ENCODE measurements at places on chromosomes 6 and 20. TPM values are rescaled to one million over a fixed set of nuclear protein-coding genes. Genes with fewer than 3 reads are reported as not detected.

The PNLDC1 gene
- not detected for total RNA-seq

GRCh38 chr6:57283106-57283505, 34.3 kb upstream of the PRIM2 start:
- no peak overlapping the region for H3K4me3 ChIP-seq
- H3K27me3 ChIP-seq = no peaks in the 10 kb centered on the region
- H3K4me1 ChIP-seq = no peaks in the 10 kb centered on the region
- H3K27ac ChIP-seq = no peak overlapping the region
- DNase-seq = no peak
- H3K36me3 ChIP-seq = no peaks in the 10 kb centered on the region

DNA sequence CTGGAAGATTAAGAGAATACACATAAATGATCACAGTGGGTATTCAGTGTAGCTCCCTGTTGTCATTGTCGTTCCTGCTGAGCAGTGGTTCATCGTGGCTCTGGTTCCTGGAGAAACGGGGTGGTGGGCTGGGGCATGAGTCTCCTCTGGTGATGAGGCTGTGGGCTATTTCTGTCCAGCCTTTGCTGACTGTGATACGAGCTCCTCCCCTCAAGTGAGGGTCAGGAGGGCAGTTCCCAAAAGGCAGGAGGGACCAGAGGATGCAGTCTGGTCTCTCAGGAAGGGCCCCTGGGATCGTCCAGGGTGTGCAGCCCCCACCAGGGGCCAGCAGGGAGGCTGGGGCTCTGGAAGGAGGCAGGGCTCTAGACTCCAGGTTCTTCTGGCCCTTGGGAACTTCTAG, 31.1 kb upstream of the DLGAP4 start:
- H3K27ac ChIP-seq = no peak overlapping the region
- H3K36me3 ChIP-seq = no peaks in the 10 kb centered on the region
- no peaks in the 10 kb centered on the region for H3K4me1 ChIP-seq
- no peak for DNase-seq
- no peak overlapping the region for H3K4me3 ChIP-seq

GRCh38 chr6:90156861-90157260, 139.8 kb downstream of the BACH2 start:
- H3K27me3 ChIP-seq = no peaks in the 10 kb centered on the region
- no peak overlapping the region for H3K4me3 ChIP-seq
- H3K4me1 ChIP-seq = peaks cover 23% of the 10 kb centered on the region
- DNase-seq = no peak
- no peak overlapping the region for H3K27ac ChIP-seq
- H3K36me3 ChIP-seq = no peaks in the 10 kb centered on the region

- no peak within 1 kb of the TSS for H3K27ac ChIP-seq
- H3K4me3 ChIP-seq = peak within 1 kb of the TSS; percentile 46
- DNase-seq = no peak
- peaks cover 36% of the 10 kb centered on the region for H3K36me3 ChIP-seq
- peaks cover 9% of the 10 kb centered on the region for H3K27me3 ChIP-seq
Observed at GRCh38 chr6:43075670-43076463, at the start of gene PTK7. TSS of gene PTK7 (plus strand) at chr6:43076314. CDS start at chr6:43076489, 175 bp downstream.

DNA sequence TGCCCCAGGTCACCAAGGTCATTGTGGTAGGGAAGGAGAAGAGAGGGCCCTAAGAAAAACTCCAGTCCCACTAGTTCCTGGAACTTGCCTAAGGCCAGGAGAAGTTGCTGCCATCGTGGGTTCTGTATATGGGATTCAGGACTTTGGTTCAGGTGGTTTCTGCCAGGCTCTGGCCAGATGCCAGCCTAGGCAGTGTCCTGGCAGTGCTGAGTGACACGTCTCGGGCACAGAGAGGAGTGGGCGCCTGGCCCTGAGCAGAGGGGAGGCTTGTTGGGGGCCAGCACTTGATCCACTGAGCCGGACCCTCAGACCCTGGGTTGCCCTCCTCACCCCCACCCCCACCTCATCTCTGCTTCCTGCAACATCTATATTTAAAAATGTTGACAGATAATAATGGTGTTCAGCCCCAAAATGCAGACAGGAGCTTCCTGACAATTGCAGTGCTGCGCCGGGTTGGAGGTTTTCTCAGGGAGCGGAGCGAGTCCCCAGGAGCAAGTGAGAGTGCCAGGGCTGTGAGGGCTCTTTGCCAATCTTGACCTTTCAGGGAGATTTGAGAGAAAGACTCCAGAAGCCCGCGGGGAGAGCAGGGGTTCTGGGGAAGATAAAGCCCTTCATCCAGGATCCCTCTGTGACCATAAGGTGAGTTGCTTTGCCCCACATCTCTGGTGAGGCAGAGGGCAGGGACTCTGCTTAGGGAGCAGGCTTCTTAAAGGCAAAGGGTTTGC, 71.9 kb downstream of the PHACTR3 start:
- no peaks in the 10 kb centered on the region for H3K36me3 ChIP-seq
- DNase-seq = no peak
- no peak overlapping the region for H3K27ac ChIP-seq
- H3K4me1 ChIP-seq = no peaks in the 10 kb centered on the region
- peaks cover 7% of the 10 kb centered on the region for H3K27me3 ChIP-seq

The GPR6 gene
- not detected for total RNA-seq

DNA sequence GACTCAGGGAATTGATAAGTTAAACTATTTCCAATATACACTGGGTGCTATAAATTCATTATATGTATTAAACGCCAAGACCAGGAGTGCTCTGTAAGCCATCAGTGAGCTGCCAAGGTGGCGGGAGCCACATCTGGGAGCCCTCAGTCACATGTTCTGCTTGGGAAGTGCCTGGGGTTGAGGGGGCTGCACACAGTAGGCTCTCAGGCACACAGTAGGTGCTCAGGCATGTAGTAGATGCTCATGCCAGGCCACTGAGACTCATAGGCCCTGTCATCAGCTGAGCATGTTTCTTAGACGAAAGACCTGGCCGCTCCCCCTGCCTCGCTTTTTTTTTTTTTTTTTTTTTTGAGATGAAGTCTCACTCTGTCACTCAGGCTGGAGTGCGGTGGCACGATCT, 83.3 kb upstream of the BHLHE23 start:
- DNase-seq = no peak
- no peak overlapping the region for H3K4me3 ChIP-seq
- H3K4me1 ChIP-seq = no peaks in the 10 kb centered on the region
- peaks cover 37% of the 10 kb centered on the region for H3K27me3 ChIP-seq
- no peaks in the 10 kb centered on the region for H3K36me3 ChIP-seq
- H3K27ac ChIP-seq = no peak overlapping the region

The STMND1 gene
- not detected for total RNA-seq

The SLCO4A1 gene
- 20.7 TPM for total RNA-seq

DNA sequence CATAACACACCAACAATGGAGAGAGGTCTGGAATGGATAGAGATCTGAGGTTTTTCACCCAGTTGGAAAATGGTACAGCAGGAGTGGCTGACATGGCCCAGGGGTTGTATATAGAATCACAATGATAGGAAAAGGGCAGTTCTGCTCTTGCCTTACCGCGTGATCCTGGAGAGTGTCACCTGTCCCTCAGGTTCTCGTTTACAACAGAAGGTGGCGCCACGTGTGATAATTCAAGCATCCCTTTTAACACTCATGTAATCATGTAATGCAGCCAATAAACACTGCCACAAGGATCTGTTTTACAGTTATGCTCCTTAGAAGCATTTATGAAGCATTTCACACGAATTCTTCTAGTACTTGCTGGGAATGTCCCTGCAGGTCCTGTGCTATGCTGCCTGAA, 12.9 kb upstream of the WFDC2 start:
- H3K27ac ChIP-seq = no peak overlapping the region
- no peak overlapping the region for H3K4me3 ChIP-seq
- H3K4me1 ChIP-seq = no peaks in the 10 kb centered on the region
- H3K36me3 ChIP-seq = no peaks in the 10 kb centered on the region
- DNase-seq = no peak

DNA sequence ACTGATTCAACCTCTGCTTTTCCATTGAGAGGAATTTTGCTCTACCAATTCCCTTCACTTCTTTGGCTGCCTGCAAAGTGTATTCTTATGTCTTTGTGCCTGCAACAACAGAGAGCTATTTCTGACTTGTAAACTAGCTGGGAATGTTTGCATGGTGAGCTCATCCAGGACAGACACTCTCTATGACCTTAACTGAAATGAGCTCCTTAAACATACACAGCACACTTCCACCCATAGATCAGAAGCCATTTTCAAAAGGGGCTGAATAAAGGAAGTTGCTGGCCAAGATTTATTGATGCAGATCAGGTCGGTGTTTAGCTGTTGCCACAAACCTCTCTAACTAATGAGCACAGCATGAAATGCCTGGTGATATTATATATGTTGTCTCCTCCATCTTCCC, 377.7 kb downstream of the BTBD9 start:
- H3K4me3 ChIP-seq = no peak overlapping the region
- H3K27ac ChIP-seq = peak overlapping the region; percentile 42
- peaks cover 21% of the 10 kb centered on the region for H3K4me1 ChIP-seq

- H3K27ac ChIP-seq = peak overlapping the region; percentile 72
- H3K27me3 ChIP-seq = no peaks in the 10 kb centered on the region
- no peak overlapping the region for H3K4me3 ChIP-seq
- DNase-seq = no peak
- H3K4me1 ChIP-seq = peaks cover 38% of the 10 kb centered on the region
Observed at GRCh38 chr6:20412682-20413073, 11.0 kb downstream of the E2F3 start.

GRCh38 chr6:15854826-15855710, 192.2 kb upstream of the DTNBP1 start:
- no peak overlapping the region for H3K27ac ChIP-seq
- no peaks in the 10 kb centered on the region for H3K36me3 ChIP-seq
- H3K27me3 ChIP-seq = no peaks in the 10 kb centered on the region
- no peaks in the 10 kb centered on the region for H3K4me1 ChIP-seq
- no peak for DNase-seq
- H3K4me3 ChIP-seq = no peak overlapping the region

DNA sequence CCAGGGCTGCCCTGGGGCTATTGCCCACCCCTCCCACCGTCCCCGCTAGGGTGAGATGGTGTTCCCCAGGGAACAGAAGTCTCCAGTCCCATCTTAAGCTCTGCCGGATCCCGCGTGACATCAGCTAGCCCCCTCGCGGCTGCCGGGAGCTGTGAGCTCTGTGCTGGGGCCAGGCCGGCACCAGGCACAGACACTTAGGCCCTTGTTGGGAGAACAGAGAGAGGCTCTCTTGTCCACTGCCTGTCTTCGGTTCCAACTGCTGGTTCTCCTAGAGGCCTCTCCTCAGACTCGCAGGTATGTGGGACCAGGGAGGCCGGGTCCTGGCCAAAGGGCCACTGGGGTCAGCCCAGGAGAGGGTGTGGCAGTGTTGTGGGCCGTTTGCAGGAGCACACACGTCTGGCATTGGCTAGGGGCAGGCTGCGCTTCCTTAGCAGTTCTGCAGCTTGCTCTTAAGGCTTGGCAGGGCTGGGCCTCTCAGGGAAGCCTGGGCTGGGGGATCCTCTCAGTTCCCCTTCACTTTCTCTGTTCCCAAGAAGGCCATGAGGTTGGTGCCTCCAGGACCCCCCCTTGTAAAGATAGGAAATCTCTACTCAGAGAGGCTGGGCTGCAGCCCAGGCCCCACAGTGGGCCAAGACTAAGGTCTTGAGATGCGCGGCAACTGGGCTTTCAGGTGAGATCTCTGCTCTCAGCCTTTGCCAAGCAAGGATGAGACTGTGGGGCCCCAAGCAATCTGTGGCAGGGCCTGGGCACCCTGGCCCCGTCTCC, 6.3 kb downstream of the SGK2 start:
- DNase-seq = no peak
- no peaks in the 10 kb centered on the region for H3K27me3 ChIP-seq
- H3K27ac ChIP-seq = no peak overlapping the region
- no peak overlapping the region for H3K4me3 ChIP-seq

The CAPN11 gene
- total RNA-seq = not detected

- H3K4me3 ChIP-seq = no peak overlapping the region
- DNase-seq = no peak
- H3K27ac ChIP-seq = no peak overlapping the region
- peaks cover 33% of the 10 kb centered on the region for H3K27me3 ChIP-seq
Observed at GRCh38 chr6:30171677-30172471, 8.5 kb downstream of the TRIM15 start.

The PANK2 gene
- 18.2 TPM for total RNA-seq

- no peaks in the 10 kb centered on the region for H3K4me1 ChIP-seq
- no peak overlapping the region for H3K4me3 ChIP-seq
- H3K36me3 ChIP-seq = no peaks in the 10 kb centered on the region
- no peak overlapping the region for H3K27ac ChIP-seq
- no peak for DNase-seq
Observed at GRCh38 chr6:127539272-127539671, 20.1 kb upstream of the MTCL3 start.

- H3K27me3 ChIP-seq = no peaks in the 10 kb centered on the region
- H3K27ac ChIP-seq = no peak overlapping the region
- no peaks in the 10 kb centered on the region for H3K36me3 ChIP-seq
- no peaks in the 10 kb centered on the region for H3K4me1 ChIP-seq
Observed at GRCh38 chr6:162773996-162774395, 46.2 kb downstream of the PACRG start.

- peak overlapping the region; percentile 72 for H3K27ac ChIP-seq
- no peak for DNase-seq
- peaks cover 41% of the 10 kb centered on the region for H3K4me1 ChIP-seq
- H3K4me3 ChIP-seq = no peak overlapping the region
- no peaks in the 10 kb centered on the region for H3K27me3 ChIP-seq
Observed at GRCh38 chr6:166365806-166366205, 16.9 kb downstream of the MPC1 start.

The MARCKS gene
- total RNA-seq = 5.8 TPM

- DNase-seq = no peak
- no peaks in the 10 kb centered on the region for H3K36me3 ChIP-seq
- H3K27me3 ChIP-seq = no peaks in the 10 kb centered on the region
- H3K4me1 ChIP-seq = no peaks in the 10 kb centered on the region
- H3K4me3 ChIP-seq = no peak overlapping the region
Observed at GRCh38 chr6:24270011-24270410, 87.8 kb downstream of the DCDC2 start.

DNA sequence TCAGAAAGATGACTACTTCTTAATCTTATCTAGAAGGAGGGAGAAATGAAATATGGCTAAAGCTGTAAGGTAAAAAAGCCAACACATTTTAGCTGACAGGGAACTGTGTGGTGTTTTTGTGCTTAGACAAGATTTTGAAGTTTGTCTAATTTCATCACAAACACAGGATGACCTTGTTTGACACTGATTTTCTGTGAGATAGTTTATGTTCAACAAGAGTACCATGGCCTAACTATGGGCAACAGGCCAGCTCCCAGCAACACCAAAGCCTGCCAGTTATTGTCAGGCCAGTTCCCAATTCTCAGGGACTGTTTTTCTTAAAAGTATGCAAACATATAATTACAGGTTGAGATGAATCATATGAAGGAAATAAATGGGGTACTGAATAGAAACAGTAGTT, 5.5 kb upstream of the ABCF1 start:
- H3K4me3 ChIP-seq = no peak overlapping the region
- H3K27me3 ChIP-seq = no peaks in the 10 kb centered on the region

- peaks cover 7% of the 10 kb centered on the region for H3K4me1 ChIP-seq
- no peaks in the 10 kb centered on the region for H3K27me3 ChIP-seq
- no peak overlapping the region for H3K4me3 ChIP-seq
- no peaks in the 10 kb centered on the region for H3K36me3 ChIP-seq
Observed at GRCh38 chr6:11744753-11745152, 33.9 kb downstream of the ADTRP start.

The PRR3 gene
- total RNA-seq = 1.4 TPM

Measured in gastrocnemius medialis (tissue), 4 donors.